Motor neuron (in vitro differentiated cells): ENCODE measurements at places on chromosomes 6 and 20.

GRCh38 chr6:71855406-71855805 is 30.9 kb upstream of the RIMS1 start:
- ATAC-seq = no peak

DNA sequence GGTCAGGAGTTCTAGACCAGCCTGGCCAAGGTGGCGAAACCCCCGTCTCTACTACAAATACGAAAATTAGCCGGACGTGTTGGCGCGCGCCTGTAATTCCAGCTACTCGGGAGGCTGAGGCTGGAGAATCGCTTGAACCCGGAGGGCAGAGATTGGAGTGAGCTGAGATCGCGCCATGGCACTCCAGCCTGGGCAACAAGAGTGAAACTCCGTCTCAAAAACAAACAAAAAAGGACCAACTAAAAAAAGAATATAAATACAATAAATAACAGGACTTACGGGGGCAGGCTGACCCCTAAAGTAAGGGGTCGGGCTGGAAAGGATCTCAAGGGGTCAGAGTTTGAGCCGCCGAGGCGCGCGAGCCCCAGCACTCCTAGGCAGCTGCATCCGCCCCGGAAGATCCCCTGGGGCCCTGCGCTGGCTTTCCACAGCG is 509 bp upstream of the TPD52L2 start:
- ATAC-seq = no peak

DNA sequence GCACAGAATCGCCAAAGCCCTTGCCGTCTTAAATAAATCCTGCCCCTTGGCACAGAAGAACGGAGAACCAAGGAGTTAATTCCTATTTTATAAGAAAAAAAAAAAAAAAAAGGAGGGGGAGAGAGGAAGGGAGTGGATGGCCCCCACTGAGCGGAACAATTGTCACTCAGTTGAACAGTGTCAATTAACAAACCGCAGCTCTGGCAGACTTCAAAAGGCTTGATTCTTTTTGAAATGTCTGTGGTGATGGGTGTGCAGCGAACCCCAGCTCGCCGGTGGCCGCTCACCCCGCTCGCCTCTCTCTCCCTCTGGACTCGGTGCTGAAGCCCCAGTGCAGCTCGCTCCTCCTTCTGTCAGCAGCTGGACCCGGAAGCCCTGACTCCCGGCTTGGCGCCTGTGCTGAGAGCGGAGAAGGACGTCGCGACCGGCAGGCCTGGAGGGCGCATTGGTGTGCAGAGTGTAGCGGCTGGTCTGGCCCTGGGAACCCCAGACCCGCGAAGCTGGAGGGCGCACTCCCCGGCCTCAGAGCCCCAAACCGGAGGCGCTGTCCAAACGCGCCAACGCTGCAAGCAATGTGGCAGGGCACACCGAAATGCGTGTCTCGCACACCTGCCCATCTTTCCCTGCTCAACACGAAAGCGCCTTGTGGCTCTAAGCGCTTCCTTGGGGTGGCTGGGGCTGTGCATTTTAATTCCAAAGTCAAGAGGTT is 3.4 kb downstream of the LINC00237 start:
- peak; percentile 26 for ATAC-seq

DNA sequence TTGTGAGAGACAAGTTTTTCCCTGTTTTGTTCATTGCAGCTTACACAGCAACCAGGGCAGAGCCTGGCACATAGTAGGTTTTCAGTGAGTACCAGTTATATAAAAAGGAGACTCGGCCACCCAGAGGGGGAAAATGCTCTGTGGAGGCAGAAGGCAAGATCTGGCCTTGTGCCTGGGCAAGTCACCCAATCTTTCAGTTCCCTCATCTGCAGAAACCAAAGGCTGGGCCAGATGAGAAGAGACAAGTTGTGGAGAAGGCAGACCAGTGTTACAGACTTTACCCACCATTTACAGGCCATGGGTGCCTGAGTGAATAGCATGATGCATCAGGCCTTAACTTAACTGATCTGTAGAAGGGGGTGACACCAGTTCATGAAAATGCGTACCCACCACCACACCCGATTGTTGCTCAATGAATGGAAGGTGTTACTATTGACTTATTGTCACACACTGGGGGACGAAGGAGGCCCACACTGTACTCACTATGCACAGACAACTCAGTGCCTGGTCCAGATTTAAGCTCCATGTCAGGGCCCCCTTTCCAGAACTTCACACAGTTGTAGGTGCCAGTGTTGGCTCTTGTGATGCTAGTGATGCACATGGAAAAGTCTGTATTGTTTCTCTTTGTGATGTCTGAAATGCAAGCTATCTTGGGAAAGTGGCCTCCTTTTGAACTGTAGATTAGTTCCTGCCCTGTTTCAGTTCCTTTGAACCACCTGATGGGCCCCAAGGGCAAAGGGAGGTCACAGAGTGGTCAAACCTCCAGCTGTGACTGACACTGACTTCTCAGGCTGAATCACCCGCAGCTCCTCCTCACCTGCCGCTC is 64.3 kb upstream of the SIRPG start:
- no peak for ATAC-seq

GRCh38 chr6:167711768-167712730 is 114.7 kb upstream of the AFDN start:
- no peak for ATAC-seq

DNA sequence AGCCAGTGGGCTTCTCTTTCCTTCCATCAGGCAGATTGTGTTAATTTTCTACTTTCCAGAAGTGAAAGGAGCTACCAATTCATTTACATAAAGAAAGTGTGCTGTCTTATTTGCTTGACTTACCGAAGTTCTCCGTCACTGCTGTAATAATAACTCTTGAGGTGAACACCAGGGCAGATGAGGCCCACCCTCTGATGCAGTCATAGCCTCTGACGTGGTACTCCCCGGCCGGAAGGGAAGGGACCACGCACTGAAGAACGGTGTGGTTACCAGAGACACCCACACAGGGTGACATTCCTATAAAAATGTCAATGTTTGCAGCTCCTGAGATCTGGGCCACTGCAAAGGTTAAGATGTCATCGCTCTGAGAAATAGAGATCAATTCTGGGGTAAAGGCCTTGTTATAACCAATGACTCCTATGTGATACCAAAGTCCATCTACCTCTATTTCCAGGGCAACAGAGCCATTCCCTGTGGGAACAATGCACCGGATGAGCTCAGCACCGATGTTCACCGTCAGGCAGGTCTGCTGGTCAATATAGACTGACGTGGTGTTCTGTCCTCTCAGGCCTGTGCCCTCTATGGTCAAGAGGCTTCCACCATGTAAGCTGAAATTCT is 62.9 kb downstream of the PKHD1 start:
- peak; percentile 82 for ATAC-seq

- ATAC-seq = no peak
Measured at GRCh38 chr6:155782739-155783459, 327.3 kb upstream of the NOX3 start.

GRCh38 chr6:72464246-72464645 is 157.6 kb upstream of the KCNQ5 start:
- ATAC-seq = no peak

GRCh38 chr6:16393326-16393725 is 154.9 kb downstream of the GMPR start:
- no peak for ATAC-seq

- ATAC-seq = no peak
Measured at GRCh38 chr6:90049295-90049694, 155.0 kb downstream of the GJA10 start.

- no peak for ATAC-seq
Measured at GRCh38 chr20:23644164-23644563, 6.4 kb upstream of the CST3 start.

GRCh38 chr6:152112491-152113261 is 305.2 kb downstream of the ESR1 start:
- ATAC-seq = no peak

- no peak for ATAC-seq
Measured at GRCh38 chr20:6855796-6856195, 88.3 kb downstream of the BMP2 start.

- ATAC-seq = no peak
Measured at GRCh38 chr6:81777586-81778268, 25.2 kb upstream of the TENT5A start.

DNA sequence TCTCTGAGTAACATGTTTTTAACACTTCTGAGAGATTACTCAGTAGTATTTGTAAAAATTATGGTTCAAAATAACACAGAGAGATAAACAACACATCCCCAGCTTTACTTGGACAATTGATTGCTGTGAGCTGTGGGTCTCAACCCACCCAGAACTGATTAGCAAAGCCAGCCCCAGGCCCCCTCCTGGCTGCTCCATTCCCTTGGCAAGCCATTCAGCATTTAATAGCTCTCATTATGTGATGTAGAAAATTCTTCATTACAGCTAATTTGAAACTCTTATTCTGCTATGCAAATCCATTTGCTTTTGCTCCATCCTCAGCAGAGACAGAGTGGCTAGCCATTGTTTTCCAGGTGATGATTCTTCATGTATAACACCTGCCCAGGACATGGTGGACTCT is 16.6 kb upstream of the SIRT5 start:
- ATAC-seq = no peak

GRCh38 chr20:32569018-32569379 is 16.1 kb downstream of the NOL4L start:
- no peak for ATAC-seq

- ATAC-seq = no peak
Measured at GRCh38 chr6:16273256-16273655, 34.9 kb downstream of the GMPR start.

DNA sequence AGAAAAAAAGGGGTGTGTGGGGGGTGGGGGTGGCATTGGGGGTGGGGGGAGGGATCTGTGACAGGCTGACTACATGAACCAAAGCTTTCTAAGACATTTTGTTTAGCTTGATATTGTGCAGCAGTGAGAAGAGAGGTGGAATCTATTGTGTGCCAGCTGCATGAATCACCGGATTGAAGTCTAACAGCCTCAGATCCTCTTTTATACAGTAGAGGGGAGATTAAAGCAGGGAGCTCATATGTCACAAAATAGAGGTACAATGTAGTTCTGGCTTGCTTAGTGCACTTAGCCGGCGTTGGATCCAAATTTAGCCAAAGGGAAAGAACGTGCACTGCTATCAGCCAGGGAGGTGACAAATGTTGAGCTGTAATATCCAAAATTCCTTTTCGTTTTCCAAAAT is 404.2 kb upstream of the CITED2 start:
- ATAC-seq = peak; percentile 76

DNA sequence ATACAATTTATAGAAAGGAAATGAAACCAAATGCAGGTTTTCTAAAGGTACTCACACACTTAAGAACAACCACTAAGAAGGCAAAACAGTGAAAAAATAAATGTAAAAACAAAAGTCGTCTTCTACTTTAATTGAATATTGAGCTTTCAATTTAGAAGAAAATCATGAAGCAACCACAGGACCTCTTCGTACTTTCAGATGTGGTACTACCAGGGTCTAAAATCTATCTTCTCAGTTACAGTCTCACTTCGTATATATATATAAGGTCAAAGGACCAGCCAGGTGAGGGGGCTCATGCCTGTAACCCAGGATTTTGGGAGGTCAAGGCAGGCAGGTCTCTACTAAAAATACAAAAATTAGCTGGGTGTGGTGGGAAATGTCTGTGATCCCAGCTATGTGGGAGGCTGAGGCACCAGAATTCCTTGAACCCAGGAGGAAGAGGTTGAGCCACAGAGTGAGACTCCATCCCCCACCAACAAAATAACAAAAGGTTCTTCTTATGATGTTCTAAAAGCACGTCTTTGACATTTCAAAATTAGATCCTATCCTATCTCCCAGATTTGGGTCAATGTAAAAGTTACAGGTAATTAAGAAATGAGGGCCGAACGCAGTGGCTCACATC is 12.5 kb downstream of the ROMO1 start:
- no peak for ATAC-seq

- no peak for ATAC-seq
Measured at GRCh38 chr6:109296452-109296851, 85.8 kb downstream of the CD164 start.

DNA sequence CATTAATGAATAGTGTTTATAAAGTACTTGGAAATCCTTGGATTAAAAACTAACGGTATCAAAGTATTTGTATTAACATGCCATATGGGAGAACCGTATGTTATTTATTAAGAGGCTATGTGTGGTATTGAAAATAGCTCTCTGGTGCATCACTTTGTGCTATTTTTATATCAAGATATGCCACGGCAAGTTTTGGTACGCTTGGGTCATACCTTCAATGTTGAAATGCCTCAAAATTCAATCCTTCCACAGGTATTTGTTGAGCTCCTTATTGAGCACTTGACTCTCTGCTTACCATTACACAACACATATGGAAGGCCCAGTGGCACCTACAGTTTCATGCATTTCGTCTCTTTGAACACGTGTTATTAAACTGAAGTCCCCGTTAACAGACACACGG is 647.9 kb downstream of the KIF16B start:
- no peak for ATAC-seq

DNA sequence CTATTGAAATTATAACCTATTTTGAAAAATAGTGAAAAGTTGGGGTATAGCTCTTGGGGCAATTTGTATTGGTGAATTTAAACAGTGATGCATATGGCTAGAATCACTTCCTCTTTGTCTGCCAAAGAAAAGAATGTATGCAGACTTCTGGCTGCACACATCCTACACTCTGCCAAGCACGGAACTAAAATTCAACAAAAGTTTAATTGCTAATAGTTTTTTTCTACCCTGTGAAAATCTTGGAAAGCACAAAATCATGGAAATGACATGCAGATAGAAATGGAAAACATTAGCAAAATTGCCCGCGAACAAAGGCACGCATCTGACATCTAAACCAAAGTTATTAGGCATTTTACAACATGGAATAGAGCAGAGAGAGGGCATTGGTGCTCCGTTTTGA is 106.4 kb upstream of the PDE10A start:
- no peak for ATAC-seq

DNA sequence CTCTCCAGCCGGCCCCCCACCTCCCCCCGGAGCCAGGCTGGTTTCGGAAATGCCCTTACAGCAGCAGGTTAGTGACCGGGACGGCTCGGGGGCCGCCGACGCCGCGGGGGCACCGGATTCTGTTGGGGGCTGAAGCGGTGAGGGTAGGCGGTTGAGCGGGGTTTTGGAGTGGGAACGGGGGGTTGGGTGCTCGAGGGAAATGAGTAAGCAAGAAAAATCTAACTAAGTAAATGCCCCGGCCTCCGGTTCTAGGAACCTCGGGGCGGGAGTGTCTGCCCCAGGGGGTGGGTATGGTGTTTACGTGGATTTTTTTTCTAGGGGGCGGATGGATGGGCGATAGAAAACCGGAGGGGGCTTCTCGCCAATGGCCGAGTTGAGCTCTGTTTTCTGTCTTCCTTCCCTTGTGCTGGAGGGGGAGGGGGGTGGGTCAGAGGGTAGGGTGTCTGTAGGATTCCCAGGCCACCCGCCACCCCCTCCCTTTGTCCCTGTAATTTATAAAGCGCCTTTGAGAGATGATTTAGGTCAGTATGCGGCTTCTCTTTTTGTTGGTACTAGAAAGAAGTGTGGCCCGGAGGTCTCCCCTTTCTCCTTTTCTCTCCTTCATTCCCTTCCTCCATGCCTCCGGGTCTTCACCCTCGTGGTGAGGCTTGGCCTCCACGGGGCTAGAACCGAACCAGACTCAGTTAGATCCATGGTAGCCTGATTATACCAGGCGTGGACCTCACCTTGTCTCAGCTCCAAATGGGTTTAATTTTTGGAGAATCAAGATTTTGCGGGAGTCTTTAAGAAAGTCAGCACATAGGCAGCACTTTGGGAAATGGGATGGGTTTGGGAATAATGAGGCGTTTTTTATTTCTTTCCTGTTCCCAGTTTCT is 2.3 kb downstream of the E2F3 start:
- no peak for ATAC-seq

GRCh38 chr6:3370361-3371221 is 86.3 kb downstream of the SLC22A23 start:
- no peak for ATAC-seq
